ENCODE measurements at places on chromosomes 3 and 15.

DNA sequence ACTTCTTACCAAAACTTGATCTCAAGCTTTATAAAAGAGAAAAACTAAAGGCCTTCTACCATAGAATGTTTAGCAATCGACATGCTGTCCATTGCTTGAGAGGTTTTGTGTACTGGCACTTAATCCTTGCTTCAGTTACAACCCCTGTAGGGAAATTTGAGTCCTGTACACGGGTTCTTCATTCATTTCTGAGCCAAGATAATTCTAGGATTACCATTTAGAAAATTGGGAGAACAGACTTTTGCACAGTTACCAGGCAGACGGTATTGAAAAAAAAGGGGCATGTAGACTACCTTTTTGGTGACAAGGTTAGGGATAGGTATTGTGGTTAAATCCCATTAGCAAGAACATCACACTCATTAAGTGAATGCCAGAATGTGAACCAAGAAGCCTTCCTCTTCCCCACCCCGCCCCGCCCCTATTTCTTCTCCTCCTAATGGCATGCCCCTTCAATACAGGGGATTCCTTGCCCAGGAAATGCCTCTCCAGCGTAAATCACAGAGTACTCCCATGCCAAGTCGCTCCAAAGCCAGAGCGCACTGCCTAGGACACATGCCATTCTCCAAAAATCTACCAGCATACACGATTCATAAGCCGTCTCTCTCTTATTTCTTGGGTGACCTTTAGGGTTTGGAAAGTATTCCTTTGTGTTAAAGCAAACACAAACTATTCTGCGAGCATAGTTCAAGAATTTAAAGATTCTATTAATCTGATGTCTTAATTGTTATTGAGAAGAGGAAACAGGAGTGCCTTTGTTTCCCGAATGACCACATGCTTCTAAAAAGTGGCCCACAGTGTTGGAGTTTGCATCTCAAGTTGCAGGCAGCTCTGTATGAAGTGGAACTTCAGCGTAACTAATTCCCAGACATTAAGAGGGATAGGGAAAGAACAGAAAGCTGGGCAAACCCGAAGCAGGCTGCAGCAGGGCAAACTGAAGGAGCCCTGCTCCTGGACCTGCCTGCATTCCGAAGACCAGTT is 164.0 kb upstream of the NR2F2 start:
- DNase-seq, result no peak

- no peak for DNase-seq
Observed at GRCh38 chr3:151589311-151589710, 128.4 kb upstream of the IGSF10 start.

DNA sequence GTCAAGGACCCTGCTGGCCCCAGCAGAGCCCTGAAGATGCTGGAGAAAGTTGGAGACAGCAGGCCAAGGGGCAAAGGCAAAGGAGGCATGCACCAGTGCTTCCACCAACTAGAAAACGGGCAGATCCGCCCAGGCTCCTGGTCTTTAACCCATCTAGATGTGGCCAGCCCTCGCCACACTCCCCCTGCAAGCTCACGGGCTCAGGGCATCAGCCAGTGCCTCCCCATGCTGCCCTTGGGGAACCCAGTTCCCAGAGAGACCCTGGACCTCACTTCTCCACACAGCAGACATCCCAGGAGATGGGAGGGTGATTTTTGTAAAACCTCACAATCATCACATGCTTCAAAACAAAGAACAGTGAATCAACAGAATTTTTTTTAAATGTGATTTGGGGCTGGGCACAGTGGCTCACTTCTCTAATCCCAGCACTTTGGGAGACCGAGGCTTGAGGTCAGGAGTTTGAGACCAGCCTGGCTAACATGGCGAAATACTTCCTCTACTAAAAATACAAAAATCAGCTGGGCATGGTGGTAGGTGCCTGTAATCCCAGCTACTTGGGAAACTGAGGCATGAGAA is 24.5 kb downstream of the CYFIP1 start:
- DNase-seq, result no peak

GRCh38 chr15:98804057-98804380 is 155.7 kb downstream of the IGF1R start:
- no peak for DNase-seq

Data from NCI-H146 (cell line).